Stimulated activated CD8-positive, alpha-beta memory T cell treated with anti-CD3 and anti-CD28 coated beads, Interleukin-7, amount 100 ng/mL, for 24 hours (primary cell): ENCODE measurements at places on chromosomes 3 and 15.

- DNase-seq: no peak
Measured at GRCh38 chr3:74789111-74789510, 174.7 kb upstream of the CNTN3 start.

DNA sequence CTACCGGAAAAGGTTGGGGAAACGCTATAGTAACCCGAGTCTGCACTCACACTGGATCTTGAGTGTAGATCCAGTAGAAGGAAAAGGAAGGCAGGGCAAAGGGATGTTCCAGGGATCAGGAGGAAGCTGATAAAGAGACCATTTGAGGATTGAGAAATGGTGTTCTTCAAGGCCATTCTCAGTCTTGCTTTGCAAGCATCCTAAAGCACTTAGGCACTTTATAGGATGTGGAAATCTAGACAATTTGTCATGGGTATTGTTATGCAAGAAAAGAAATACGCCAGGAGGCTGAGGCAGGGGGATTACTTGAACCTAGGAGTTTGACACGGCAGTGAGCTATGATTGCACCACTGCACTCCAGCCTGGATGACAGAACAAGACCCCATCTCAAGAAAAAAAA lies 13.2 kb upstream of the SCAMP5 start:
- no peak for DNase-seq

DNA sequence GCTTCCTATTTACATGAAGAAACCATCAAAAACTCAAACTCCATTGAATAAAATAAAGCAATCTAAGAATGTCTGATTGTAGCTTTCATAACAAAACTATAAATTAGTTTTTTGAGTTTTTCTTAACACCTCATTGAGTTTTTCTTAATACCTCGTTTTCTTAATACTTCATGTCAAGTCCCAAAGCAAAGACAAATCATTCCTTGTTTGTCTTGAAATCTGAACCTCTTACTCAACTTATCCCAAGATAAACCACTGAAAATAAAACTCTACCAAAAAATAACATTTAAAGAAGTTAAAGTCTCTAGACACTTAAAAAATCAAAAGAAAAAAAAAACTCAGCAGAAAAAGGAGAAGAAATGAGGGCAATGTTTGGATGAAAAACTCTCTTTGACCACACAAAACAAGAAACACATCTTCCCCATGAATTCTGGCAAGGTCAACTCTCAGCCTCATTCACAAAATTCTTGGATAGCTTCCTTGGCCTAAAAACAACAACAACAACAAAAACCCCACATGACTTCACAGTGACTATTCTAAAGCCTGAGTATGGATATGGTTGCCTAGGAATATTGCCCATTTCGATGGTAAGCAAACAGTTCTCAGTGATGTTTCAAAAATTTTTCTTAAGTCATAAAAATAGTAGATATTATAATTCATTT lies 38.2 kb downstream of the TMCC1 start:
- no peak for DNase-seq

- DNase-seq: no peak
Measured at GRCh38 chr3:196341137-196341536, 2.9 kb upstream of the TM4SF19 start.

- no peak for DNase-seq
Measured at GRCh38 chr15:77720655-77721054, 87.9 kb upstream of the LINGO1 start.

DNA sequence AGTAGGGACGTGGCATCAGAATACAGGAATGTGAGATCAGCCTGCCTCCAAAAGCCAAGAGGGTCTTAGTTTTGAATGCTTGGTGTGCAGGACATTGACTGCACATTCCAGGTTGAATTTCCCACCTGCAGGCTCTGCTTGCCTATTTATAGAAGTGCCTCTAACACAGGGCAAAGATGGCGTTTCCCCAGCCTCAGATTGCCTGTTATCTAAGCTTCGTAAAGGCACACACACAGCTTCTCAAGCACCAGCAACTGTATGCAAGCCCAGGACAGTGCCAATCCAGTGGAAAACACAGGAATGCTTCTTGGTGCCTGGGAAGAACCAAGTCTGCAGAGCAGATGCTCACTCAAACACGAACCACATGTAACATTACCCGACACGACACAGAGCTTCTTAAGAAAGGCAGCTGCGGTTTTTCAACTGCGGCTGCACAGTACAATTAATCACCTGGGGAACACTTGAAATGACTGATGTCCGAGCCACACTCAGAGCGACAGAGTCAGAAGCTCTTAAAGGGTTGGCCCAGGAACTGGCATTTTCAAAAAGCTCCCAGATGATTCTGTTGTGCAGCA lies 90.0 kb upstream of the ANKRD34C start:
- DNase-seq: no peak

DNA sequence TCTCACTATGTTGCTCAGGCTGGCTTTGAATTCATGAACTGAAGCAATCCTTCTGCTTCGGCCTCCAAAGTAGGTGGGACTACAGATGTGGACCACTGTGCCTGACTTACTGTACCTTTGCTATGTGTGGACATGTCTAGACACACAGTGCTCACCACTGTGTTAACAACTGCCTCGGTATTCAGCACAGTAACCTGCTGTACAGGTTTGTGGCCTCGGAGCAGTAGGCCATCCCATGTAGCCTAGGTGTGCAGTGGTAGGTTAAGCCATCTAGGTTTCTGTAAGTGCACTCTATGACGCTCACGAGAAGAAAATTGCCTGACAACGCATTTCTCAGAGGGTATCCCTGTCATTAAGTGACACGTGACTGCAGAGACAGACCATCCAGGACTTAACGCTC lies 70.3 kb downstream of the TAMM41 start:
- no peak for DNase-seq

- DNase-seq: no peak
Measured at GRCh38 chr3:31705736-31706135, 173.0 kb downstream of the STT3B start.

- no peak for DNase-seq
Measured at GRCh38 chr15:52337198-52337853, 41.7 kb upstream of the MYO5C start.

DNA sequence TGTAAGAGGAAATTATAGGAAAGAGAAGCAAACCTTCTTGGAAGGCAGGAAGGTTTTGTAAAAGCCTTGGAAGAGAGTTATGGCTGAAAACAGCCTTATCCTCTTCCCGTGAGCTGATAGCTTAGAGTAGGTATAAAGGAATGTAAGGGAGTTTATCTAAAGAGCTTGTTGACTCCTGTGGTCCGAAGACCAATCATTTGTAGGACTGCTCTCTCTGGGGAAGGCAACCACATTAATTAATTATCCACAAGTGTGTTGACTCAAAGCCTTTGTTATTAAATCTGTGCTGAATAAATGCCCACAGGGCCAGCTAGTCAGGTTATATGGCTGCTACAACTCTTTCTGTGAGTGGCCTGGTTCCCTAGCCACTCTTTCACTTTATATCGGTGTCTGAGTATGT lies 452.1 kb upstream of the RASGRP1 start:
- no peak for DNase-seq
